ENCODE measurements at places on chromosomes 16 and 17. TPM values are rescaled to one million over a fixed set of nuclear protein-coding genes. Genes with fewer than 3 reads are reported as not detected.

PRDM7 gene
- polyA plus RNA-seq, result not detected

C17orf50 gene
- polyA plus RNA-seq, result not detected

ADGRG3 gene
- polyA plus RNA-seq, result 0.62 TPM

CCL16 gene
- polyA plus RNA-seq, result not detected

TAC4 gene
- polyA plus RNA-seq, result not detected

CCT6B gene
- polyA plus RNA-seq, result 2.1 TPM

All from neural cell (in vitro differentiated cells).